ENCODE measurements at places on chromosomes 13 and 19.

GRCh38 chr19:39833464-39834286 is at the start of gene DYRK1B:
DYRK1B (minus strand) TSS chr19:39834162; CDS start chr19:39831867, 2,295 bp downstream.
- peak; percentile 91 for DNase-seq

DNA sequence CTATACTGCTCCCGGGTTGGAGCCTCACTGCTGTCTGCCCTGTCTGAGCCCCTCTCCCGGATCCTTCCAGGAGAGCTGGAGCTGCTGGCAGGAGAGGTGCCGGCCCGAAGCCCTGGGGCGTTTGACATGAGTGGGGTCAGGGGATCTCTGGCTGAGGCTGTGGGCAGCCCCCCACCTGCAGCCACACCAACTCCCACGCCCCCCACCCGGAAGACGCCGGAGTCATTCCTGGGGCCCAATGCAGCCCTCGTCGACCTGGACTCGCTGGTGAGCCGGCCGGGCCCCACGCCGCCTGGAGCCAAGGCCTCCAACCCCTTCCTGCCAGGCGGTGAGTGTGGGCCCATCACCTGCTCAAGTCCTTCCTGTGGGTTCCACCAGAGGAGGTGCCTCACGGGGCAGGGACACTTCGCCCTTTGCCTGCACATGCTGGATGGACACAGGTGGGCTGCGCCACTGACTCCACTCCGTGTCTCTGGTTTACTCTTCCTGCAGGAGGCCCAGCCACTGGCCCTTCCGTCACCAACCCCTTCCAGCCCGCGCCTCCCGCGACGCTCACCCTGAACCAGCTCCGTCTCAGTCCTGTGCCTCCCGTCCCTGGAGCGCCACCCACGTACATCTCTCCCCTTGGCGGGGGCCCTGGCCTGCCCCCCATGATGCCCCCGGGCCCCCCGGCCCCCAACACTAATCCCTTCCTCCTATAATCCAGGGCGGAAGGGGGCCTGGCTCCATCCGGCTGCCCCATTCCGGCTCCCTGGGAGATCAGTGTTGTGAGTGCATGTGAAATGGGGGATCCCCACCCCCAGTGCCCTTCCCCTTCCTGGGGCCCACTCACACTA is 19.8 kb downstream of the EPN1 start:
- DNase-seq: no peak

- DNase-seq: no peak
Measured at GRCh38 chr19:37403403-37403802, 32.5 kb downstream of the ZNF527 start.

DNA sequence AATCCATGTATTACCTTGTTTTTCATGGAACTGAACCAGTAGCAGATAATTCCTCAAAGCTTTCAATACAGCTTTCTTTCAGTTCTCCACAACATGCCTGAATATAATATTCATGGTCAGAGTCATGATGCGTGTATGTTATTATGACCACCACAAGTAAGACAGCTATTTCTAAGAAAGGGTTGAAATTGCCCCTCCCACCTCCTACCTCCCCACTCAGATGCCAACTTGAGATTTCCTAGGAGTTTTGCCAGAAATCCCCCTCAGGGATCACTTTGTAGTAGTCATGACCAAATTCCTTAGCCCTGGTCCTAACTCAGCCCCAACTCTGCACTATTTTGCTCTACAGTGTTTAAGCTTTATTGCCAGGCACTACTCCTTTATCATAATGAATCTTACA is 69.9 kb upstream of the RAP2A start:
- no peak for DNase-seq

DNA sequence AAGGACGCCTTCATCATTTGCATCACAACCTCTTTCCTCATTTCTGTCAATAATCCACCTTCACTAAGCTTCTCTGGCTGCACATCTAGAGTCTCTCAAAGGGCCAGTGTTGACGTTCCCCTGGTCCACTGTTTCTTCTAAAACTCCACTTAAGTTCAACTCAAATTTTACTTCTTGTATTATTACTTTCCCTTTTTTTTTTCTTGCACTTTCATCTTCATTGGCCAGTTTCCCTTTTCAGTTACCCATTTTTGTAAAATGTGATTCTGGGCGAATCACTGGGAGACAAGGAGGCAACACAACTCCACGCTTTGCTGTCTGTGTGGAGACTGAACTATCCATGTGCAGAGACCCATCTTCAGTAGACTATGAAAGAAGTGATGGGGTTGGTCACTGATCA is 128.6 kb upstream of the RNF113B start:
- no peak for DNase-seq

- no peak for DNase-seq
Measured at GRCh38 chr13:100890645-100891044, 216.1 kb upstream of the TMTC4 start.

GRCh38 chr13:58655086-58655485 is 1023.5 kb downstream of the PCDH17 start:
- no peak for DNase-seq

DNA sequence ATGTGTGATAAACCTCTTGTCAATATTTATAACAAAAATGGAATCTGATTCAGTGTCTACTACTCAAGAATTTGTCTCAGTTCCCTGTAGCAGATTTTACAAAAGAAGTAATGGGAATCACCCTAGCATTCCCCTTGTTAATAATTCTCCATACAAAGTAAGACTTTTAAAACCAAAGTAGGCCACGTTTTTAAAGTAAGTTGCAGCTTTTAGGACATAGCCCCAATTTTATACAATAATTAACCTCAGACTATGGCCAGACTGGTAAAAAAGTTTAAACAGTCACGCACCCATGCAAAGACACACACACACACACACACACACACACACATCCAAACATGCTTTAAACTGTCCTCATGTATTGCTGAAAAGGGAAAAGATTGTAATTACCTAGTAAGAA is 589.9 kb downstream of the PCDH9 start:
- no peak for DNase-seq

DNA sequence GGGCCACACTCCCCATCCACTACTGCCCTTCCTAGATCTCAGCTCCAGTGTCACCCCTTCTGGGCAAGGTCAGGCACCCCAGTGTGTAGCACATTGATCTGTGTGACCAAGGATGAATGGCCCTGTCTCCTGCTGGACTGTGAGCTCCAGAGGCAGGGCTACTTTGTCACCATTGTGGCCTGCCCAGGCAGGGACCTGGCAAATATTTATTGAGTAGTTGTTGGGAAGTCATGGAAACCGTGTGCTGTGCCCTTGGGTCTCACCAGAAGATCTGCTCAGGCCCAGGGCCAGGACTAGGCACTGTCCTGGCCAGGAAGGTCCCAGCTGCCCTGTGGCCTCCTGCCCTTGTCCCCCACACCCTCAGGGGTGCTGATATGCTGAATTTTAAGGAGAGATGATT is 10.5 kb downstream of the NACC1 start:
- no peak for DNase-seq

DNA sequence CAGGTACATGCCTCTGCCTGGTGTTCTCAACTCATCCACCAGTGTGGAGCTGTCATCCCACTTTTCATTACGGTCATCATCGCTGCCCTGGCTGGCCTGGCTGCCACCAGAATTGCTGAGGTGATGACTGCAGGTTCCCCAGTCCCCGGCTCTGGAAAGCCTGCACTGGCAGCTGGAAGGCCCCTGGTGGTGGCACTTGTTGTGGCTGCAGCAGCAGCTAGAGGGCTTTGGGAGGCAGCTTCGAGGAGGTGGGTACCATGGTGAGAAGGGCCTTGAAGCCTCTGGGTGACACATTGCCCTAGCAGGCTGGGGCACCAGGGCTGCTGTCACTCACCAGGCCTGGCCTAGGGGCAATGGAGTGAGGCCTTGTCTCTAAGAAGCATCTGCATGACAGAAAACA is 25.3 kb upstream of the ZNF14 start:
- DNase-seq: no peak

Measured in activated CD4-positive, alpha-beta T cell treated with anti-CD3 and anti-CD28 coated beads for 24 hours (primary cell).